ENCODE measurements at places on chromosomes 3 and 15.

- DNase-seq, result no peak
Measured at GRCh38 chr15:73524919-73525318, 82.0 kb downstream of the REC114 start.

DNA sequence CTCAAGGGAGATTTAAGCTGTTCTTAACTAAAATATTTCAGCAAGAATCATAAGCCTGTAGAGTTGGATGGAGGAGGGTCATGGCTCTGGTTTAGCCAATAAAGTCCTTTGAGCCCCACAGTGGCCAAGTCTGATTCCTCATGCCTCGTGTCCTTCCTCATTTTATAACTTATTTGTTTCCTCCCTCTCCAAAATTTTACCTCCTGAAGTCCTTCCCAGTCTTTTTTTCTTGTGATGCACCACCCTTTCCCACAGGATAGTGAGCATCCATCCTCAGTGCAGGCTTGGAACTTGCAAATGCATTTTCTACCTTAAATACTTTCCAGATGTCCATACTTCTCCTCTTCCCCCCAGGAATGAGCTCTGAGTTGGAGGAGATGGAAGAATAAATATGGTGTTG is 162.7 kb upstream of the AGTR1 start:
- no peak for DNase-seq

DNA sequence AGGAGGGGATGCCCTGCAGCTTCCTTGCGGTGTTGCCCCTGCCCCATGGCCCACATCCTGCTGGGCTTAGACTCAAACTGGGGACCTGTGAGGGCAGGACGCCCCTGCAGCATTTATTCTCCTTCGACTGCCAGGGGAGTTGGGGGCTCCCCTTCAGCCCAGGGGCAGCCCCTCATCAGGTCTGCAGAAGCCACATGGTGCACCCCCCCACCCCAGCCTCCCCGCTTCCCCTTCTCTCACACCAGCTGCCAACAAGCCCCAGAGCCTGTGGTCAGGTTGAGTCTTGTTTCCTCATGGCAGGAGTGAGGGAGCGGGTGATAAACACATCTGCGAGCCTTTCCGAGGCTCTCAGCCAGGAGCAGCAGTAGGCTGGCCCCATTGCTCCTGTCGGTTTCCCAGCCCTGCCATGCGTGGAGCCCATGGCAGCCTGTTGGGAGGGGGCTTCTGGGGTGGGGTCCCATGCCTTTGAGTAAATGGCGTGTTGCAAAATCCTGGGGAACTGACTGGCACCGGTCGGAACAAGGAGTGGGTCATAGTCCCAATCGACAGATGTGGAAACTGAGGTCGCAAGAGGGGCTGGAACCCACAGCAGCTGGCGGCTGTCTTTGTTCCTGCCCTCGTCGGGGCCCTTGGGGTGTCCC is 27.8 kb downstream of the WNT7A start:
- peak; percentile 58 for DNase-seq

GRCh38 chr3:38038447-38038911 is 529 bp upstream of the DLEC1 start:
- DNase-seq, result peak; percentile 36

GRCh38 chr15:62059816-62060112 is 483 bp downstream of the VPS13C start:
- DNase-seq, result peak; percentile 72

- no peak for DNase-seq
Measured at GRCh38 chr15:79455943-79456342, 23.8 kb downstream of the MINAR1 start.

DNA sequence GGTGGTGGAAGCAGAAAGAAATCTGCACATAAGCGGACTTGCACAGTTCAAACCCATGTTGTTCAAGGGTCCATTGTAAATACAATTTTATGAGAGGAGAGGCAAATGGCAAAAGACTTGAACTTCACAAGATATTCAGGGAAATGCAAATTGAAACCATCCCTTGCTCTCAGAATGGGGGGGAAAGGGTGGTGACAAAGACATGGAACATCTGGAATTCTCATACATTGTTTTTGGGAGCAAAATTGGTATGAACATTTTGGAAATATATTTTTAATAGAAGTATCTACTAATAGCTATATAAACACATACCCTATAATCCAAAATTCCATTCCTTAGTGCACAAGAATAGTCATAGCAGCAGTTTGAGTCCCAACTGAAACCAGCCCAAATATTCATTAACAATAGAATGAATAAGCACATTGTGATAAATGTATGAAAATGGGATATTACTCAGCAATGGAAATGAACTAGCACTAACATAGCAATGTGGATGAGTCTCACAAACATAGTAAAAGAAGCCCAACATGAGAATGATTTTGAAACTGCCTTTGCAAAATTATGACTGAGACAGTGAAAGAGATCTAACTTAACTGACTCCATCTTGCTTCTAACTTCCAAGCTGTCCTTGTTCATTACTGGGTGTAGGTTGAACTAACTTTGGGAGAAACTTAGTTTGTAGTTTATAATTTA is 77.2 kb downstream of the CD200R1L start:
- no peak for DNase-seq

- no peak for DNase-seq
Measured at GRCh38 chr3:48500656-48501055, 3.3 kb downstream of the SHISA5 start.

DNA sequence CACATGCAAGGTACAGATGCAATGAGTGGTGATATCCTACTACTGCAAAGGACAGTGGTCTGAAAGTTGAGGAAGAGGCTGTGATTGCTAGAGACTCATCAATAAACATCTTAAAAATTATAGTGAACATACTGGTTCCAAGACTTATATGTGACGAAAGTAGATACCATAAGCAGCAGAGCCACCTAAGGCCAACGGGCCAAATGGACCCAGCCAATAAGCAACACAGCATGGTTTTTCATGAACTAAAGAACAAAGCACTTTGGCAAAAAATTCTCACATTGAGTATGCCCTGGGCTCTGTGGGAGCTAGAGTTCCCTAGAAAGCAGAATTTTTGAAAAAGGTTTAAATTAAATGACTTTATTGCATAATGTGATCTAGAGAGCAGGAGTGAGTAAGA is 272.1 kb downstream of the SI start:
- DNase-seq, result no peak

DNA sequence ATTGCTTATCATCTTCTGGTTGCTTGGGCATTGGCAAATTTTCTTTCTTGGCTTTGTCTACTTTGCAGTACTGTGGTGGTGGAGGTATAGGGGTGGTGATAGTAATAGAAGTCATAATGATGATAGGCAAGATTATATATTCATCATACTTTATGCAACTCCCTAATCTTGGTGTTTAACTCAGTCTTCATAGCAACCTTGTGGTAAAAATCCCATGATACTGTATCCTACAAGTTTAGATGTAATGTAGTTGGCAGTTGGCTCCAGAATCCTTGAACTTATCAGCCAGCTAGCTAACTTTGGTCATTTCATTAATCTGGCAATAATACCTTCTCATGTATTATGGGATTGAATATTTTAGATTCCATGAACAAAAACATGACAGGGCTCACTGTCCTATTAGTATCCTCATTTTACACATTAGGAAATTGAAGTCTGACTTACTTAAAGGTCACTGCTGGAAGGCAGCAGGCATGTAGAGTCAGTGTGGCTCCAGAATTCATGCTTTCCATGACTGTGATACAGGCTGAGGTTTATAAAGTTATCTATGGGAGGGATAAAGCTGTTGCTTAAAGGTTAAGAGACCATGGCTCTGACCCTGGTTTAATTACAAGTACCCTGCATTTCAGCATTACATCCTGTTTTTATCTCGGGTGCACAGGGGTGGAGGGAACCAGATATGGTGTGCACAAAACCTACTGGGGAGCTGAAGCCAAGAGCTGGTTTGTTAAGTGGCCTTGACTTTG is 33.3 kb downstream of the RBMS3 start:
- DNase-seq, result no peak

Measured in activated naive CD4-positive, alpha-beta T cell treated with anti-CD3 and anti-CD28 coated beads, Interleukin-2, amount 50 U/mL, for 72 hours (primary cell).